ENCODE measurements at places on chromosomes 2 and 18. TPM values are rescaled to one million over a fixed set of nuclear protein-coding genes. Genes with fewer than 3 reads are reported as not detected.
A peak's percentile ranks its signal among the peaks of the same experiment; 100 is the strongest.

DNA sequence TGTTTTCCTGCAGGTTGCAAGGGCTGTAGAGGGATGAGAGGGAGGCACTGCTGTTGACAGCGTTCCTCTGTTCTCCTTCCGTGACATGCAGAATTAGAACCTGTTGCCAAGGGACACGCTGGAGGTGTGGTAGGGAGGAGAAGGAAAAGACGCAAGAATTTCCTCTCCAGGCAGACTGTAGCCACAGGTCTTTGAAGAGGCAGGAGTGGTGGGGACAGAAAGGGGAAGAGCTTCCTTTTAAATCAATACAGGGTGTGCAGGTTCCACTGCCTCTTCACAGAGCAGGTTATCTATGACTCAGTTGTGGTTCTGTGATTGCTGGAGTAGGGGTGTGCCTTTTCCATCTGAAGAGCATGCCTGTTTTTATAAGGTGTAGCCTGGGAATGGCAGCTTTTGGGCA, 133.0 kb downstream of the WDSUB1 start:
- peak; percentile 59 for DNase-seq
- peak overlapping the region; percentile 87 for H3K27ac ChIP-seq
- peaks cover 62% of the 10 kb centered on the region for H3K4me1 ChIP-seq
- no peaks in the 10 kb centered on the region for H3K27me3 ChIP-seq
- H3K4me3 ChIP-seq = no peak overlapping the region

- H3K4me1 ChIP-seq = no peaks in the 10 kb centered on the region
- no peak for DNase-seq
- H3K36me3 ChIP-seq = no peaks in the 10 kb centered on the region
These were observed 131.1 kb upstream of the FAM98A start for GRCh38 chr2:33730193-33730592.

Gene ANKRD23
- 8.2 TPM for total RNA-seq

Gene GALNT5
- total RNA-seq = 0.49 TPM

DNA sequence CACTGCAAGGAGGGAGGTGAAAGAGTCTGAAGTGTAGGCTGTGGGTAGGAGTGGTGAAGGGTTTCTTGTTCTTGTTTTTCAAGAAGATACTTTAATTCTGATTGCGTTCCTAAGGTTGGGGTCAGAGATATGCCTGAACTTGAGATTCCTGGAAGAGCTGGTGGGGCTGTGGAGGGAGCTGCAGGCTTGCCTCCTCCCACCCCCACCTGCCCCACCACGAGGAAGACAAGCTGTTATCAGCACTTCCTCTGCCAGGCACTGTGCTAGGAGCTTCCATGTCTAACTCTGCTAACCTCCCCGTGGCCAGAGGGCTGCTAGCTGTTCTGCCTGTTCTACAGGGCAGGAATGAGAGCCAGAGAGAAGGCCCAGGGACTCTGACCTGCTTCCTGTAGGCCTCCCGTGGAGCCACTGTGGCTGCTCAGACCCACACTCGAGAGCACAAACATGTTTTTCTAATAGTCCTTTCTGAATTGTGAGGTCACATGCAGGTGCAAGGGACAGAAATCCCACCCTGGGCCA, 13.7 kb downstream of the ANKRD23 start:
- peaks cover 30% of the 10 kb centered on the region for H3K36me3 ChIP-seq
- no peak overlapping the region for H3K27ac ChIP-seq
- no peak for DNase-seq
- no peaks in the 10 kb centered on the region for H3K27me3 ChIP-seq
- H3K4me3 ChIP-seq = no peak overlapping the region

Gene REG1B
- not detected for total RNA-seq

DNA sequence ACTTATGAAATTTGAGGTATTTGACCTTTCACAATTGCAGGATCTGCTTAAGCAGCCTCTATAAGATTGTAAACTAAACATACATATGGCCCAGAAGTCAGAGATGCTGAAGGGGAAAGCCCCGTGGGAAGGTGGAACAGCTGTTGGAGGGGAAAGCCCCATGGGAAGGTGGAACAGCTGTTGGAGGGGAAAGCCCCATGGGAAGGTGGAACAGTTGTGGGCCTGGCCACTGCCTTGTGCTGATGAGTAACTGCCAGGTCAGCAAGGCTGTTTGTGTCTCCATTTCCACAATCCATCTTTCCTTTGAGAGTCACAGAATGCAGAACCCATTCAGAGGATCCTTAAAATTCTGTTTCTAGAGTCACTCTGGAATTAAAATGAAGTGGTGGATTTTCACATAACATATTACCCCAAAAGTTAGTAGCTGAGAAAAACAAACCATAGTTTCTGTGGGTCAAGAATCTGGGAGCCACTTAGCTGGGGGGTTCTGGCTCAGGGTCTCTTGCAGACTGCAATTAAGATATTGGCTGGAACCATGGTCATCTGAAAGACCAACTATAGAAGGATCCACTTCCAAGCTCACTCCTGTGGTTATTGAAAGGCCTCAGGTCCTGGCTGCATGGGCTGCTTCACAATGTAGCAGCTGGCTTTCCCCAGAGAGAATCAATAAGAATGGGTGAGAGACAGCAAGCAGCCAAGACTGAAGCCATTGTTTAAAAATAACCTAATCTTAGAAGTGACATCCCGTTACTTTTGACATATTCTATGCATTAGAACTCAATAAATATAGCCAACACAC, 86.6 kb upstream of the CAVIN2 start:
- H3K27me3 ChIP-seq = no peaks in the 10 kb centered on the region
- no peak overlapping the region for H3K4me3 ChIP-seq
- no peak for DNase-seq
- H3K27ac ChIP-seq = no peak overlapping the region

DNA sequence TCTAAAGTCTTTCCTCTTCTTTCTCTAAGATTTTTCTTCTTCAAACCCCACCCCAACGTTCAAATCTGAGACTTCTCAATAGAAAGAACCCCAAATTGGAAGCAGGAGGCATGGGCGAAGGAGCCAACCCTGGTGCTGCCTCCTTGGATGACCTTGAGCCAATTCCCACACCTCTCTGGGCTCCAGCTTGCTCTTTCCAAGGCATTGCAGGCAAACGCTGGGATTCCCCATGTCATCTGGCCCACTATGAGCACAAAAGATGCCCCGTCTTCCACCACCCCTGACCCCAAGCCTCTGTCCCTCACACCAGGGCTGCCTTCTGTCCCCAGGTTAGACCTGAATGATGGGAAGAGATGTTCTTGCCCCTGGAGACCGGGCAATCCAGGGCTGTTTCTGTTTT, 57.0 kb downstream of the TTC32 start:
- no peak overlapping the region for H3K4me3 ChIP-seq
- no peaks in the 10 kb centered on the region for H3K36me3 ChIP-seq
- H3K27ac ChIP-seq = no peak overlapping the region
- no peaks in the 10 kb centered on the region for H3K27me3 ChIP-seq

DNA sequence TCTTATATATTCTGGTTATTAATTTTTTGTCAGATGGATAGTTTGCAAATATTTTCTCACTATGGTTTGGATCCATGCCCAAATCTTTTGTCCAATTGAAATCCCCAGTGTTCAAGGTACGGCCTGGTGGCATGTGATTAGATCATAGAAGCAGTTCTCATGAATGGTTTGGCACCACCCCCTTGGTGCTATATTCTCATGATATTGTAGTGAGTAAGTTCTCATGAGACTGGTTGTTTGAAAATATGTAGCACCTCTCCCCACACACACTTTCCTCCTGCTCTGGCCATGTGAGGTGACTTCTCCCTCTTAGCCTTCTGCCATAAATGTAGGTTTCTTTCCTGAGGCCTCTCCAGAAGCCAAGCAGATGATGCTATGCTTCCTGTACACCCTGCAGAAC, 107.7 kb upstream of the KYNU start:
- H3K4me1 ChIP-seq = no peaks in the 10 kb centered on the region
- H3K36me3 ChIP-seq = no peaks in the 10 kb centered on the region
- H3K27me3 ChIP-seq = no peaks in the 10 kb centered on the region
- H3K27ac ChIP-seq = no peak overlapping the region
- H3K4me3 ChIP-seq = no peak overlapping the region
- no peak for DNase-seq

DNA sequence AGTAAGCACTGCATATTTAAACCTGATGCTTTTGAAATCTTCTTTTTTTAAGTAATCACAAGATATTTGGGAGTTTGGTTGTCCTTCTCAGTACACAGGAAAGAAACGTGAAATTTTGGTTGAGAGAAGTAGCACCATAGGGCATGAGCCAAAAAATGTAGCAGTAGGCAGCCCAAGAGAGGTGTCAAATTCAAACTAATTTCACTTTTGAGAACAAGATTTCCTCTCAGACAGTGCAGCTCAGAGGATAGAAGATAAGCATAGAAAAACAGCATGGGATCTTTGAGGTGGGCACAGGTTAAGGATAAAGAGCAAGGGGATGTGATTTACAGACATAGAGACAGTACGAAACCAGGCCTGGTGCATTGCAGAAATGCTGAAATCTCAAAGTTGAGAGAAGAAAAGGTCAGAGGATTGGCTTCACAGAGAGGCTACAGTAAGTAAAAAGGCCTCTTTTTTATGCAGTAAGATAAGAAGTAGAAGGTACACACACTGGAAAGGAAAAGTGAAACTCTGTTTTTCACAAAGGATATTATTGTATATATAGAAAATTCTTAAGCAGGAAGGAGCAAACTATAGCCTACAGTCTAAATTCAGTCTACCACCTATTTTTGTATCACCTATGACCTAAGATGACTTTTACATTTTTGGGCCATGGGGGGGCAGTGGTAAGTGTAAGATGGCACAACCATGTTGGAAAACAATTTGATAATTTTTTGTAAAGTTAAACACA, 89.8 kb downstream of the PKP4 start:
- no peaks in the 10 kb centered on the region for H3K27me3 ChIP-seq
- H3K4me1 ChIP-seq = no peaks in the 10 kb centered on the region
- no peaks in the 10 kb centered on the region for H3K36me3 ChIP-seq

DNA sequence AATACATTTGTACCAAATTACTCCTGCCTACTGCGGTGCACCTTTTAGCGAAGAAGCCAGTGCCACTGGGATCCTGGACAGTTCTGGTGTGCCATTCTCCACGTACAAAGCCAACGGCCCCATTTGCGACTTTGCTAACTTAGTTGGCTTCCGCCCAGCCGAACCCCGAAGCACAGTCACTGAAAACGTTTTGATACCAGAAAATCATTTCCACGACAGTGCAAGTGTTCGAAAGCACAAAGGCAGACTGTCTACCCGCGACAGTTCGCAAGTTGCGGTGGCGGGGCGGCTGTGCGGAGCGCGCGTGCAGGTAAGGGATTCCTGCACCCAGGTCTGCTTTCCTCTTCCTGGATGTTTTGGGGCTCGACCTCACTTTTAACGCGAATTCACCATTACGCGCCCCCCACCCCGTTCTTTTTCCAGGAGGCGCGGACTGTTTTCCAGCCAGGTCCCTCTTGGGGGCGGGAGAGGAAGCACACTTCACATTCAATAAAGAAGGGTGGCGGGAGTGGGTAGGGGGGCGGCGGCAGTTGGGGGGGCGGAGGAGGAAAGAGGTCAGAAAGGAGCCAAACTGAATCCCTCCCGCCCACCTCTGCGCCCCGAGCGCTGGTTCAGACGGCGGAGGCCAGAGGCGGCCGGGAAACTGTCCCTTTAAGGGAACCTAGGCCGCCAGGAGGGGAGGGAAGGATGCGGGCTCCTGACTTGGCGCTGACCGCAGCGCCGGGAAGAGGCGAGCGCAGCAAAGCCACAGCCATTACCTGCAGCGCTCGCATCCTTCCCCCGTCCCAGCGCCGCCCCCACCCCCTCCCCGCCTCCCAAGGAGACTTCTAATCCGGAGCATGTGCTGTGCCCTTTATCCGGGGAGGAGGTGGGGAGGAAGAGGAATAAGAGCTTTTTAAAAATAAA, 107.4 kb upstream of the KCTD1 start:
- H3K36me3 ChIP-seq = no peaks in the 10 kb centered on the region
- H3K27me3 ChIP-seq = no peaks in the 10 kb centered on the region
- DNase-seq = peak; percentile 73
- H3K4me3 ChIP-seq = peak overlapping the region; percentile 60
- H3K27ac ChIP-seq = peak overlapping the region; percentile 94

DNA sequence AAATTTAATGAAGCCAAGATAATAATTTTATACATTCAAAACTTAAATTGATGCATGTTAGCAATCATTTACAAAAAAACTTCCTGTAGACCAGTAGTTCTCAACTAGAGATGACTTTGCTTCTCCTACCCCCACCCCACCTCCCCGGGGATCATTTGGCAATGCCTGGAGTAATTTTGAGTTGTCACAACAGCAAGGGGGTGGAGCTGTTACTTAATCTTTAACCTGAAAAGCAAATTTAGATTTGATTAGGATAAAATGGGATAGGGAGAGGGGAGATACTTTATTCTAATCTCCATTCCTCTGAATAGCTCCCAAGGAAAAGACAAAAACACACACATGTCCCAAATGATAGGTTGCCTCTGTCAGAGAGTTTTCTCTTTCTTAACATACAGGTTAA, 4.2 kb downstream of the SLC40A1 start:
- no peaks in the 10 kb centered on the region for H3K27me3 ChIP-seq
- H3K27ac ChIP-seq = peak overlapping the region; percentile 18
- peaks cover 44% of the 10 kb centered on the region for H3K4me1 ChIP-seq
- H3K4me3 ChIP-seq = no peak overlapping the region

DNA sequence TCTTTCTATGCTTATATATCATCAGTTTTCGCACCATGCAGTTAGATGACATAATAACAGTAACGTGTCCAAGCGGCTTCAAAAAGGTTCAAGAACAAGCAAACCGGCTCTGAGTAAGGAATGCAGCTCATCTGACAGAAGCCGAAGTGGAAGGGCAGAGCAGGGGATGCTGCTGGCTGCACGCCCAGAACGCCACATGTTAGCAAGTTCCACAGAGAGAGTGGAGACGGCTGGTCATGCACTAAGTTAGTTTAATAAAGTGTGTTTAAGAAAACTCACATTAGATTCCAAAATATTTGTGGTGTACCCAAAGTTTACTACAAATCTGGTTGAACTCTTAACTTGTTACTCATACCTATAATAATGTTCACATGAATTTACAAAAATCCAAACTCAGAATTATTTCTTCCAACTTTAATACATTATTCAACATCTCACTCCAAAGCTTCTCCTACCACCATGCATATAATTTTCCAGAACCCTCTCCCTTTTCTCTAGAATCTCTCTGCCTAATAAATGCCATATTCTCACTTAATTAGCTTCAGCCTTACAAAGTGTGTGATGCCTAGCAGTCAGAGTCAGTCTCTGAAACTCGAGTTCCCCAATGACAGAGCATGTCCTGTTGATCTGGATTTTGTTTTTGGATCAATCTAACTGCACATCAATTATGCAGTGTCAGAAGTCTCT, 170.0 kb downstream of the DNAH7 start:
- no peaks in the 10 kb centered on the region for H3K36me3 ChIP-seq
- no peaks in the 10 kb centered on the region for H3K27me3 ChIP-seq
- H3K27ac ChIP-seq = peak overlapping the region; percentile 59
- no peak overlapping the region for H3K4me3 ChIP-seq
- peaks cover 9% of the 10 kb centered on the region for H3K4me1 ChIP-seq
- peak; percentile 99 for DNase-seq

GRCh38 chr2:158931572-158931971, 36.9 kb upstream of the TANC1 start:
- no peaks in the 10 kb centered on the region for H3K36me3 ChIP-seq
- H3K27me3 ChIP-seq = no peaks in the 10 kb centered on the region
- H3K4me3 ChIP-seq = no peak overlapping the region
- H3K4me1 ChIP-seq = peaks cover 16% of the 10 kb centered on the region
- no peak for DNase-seq
- no peak overlapping the region for H3K27ac ChIP-seq

Gene NR4A2
- total RNA-seq = 4.2 TPM

Data from thyroid gland (tissue), 4 donors.